Tongue (tissue), 3 donors: ENCODE measurements at places on chromosomes 7 and 10. TPM values are rescaled to one million over a fixed set of nuclear protein-coding genes. Genes with fewer than 3 reads are reported as not detected.
A peak's percentile ranks its signal among the peaks of the same experiment; 100 is the strongest.

DNA sequence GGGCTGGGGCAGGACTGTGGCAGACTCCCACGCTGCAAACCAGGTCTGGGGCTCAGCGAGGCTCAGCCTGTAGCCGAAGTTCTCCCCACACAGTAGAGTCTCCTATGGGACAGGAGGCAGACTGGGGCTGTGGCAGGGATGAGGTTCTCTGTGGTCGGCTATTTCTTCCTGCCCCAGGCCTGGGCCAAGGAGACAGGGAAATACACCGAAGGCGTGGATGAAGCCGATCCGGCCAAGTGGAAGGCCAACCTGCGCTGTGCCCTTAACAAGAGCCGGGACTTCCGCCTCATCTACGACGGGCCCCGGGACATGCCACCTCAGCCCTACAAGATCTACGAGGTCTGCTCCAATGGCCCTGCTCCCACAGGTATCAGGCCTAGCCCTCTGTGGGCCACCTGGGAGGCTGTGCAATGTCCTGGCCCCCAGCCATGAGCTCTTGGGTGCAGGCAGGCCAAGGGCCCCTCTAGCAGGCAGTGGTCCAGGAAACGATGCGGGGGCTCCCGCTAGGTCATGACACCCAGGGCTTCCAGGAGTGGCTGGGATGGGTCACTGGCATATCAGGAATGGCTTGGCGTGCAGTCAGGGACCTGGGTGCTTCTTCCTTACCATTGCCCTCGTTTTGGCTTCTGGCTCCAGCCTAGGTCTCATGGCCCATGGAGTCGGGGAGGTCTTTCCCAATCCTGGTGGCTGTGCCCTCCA lies 8.1 kb downstream of the IRF5 start:
- DNase-seq, result no peak

GRCh38 chr7:1366801-1367405 lies 92.4 kb downstream of the MICALL2 start:
- DNase-seq, result no peak

The EGR2 gene
- total RNA-seq, result 1.6 TPM

The FAM241B gene
- total RNA-seq, result 1.0 TPM

DNA sequence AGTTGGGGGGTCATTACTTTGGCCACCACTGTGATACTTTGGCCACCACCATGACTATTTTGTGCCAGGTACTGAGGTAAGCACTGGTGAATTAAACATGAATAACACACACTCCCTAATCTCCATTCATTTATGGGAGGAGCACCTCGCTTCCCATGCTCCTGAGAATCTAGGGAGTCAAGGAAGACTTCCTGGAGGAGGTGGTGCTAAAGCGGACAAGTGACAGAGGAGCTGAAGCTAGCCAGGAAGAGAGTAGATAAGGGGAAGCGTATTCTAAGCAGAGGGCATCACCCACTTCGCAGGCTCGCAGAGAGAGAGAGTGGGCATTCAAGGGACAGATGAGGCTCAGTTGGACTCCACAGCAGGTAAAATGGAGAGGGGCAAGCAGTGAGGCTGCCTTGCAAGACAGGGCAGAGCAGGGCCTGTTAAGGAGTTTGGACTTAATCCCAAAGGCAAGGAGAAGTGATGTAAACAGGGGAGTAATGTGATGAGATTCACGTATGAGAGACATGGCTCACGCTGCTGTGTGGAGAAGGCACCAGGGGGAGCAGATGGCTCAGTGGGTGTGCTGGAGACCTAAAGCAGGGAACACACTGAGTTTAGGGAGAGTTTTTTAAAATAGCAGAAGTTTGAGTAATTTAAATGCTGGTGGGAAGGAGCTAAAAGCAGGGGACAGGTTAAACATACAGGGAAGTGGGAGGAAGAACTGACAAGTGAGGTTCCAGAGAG lies 21.3 kb upstream of the TMEM248 start:
- no peak for DNase-seq

The PDK4 gene
- 48.6 TPM for total RNA-seq

The NKX6-2 gene
- total RNA-seq, result not detected

GRCh38 chr7:107687656-107688055 lies 27.0 kb downstream of the SLC26A4 start:
- DNase-seq, result no peak

DNA sequence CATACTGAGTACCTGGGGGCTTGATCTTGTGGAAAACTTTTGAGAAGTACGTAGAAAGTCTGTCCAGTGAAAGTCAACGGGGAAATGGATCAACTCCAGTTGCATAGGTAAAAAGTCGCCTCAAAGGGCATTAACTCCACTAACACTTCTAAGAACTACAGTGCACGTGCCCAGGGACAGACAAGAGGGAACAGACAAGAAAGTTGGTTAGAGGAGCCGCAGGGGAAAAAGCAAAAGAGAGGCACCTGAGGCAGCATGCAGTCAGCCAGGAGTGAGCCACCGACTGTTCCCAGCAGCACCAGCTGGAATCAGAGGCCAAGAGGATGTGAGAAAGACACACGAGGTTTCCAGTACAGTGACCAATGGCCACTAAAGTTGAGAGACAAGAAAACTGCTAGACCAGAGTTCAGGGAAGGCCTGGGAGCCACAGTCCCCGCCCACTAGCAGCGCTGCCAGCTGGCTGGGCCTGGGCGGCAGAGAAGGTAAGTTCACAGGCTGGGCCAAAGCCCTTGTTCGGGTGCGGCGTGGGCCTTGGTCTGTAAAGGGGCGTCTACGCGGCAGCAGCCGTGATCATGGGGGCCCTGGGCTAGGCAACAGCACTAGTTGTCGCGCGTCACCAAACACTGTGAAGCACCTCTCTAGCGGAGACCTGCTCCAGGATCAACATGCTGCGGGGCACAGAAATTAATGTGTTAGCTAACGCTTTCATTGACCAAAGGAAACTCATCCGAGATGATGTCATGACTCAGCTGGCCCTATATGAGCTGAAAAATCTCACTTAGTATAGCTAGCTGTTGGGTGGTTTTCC lies 14.0 kb downstream of the ITGB1 start:
- DNase-seq, result no peak

GRCh38 chr7:3067193-3067592 lies 23.5 kb upstream of the CARD11 start:
- DNase-seq, result no peak

The FAS gene
- 31.9 TPM for total RNA-seq

DNA sequence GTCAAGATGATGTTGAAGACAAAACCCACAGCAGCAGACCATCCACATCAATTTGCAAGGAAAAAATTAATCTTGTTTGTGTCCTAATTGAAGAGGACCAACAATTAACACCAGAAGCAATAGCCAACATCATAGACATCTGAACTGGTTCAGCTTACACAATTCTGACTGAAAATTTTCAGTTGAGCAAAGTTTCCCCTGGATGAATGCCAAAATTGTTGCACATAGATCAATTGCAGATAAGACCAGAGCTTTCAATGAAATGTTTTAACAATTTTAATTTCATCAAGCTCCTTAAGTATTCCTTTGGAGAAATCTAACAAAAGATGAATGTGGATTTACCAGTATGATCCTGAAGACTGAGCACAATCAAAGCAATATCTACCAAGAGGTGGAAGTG lies 168.6 kb downstream of the CTNNA3 start:
- DNase-seq, result no peak

DNA sequence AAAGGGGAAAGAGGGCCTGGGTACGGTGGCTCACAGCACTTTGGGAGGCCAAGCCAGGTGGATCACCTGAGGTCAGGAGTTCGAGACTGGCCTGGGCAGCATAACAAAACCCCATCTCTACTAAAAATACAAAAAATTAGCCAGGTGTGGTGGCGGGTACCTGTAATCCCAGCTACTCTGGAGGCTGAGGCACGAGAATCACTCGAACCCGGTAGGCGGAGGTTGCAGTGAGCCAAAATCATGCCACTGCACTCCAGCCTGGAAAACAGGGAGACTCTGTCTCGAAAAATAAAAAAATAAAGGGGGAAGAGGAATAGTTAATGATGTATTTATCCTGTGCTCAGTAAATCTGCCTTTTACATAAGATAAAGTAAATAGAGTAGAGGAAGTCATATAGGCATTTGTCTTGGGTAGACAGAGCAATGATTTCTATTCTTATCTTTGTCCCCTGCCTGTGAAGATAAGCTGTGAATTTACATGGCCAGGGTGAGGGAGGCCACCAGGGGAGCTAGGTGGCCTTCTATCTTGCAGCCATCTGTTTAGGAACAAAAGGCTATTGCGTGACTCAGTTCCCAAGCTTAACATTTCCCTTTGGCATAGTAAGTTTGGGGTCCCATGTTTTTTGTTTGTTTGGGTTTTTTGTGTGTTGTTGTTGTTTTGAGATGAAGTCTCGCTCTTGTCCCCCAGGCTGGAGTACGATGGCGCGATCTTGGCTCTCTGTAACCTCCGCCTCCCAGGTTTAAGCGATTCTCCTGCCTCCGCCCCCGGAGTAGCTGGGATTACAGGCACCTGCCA lies 73.2 kb upstream of the GTF2I start:
- DNase-seq, result no peak

DNA sequence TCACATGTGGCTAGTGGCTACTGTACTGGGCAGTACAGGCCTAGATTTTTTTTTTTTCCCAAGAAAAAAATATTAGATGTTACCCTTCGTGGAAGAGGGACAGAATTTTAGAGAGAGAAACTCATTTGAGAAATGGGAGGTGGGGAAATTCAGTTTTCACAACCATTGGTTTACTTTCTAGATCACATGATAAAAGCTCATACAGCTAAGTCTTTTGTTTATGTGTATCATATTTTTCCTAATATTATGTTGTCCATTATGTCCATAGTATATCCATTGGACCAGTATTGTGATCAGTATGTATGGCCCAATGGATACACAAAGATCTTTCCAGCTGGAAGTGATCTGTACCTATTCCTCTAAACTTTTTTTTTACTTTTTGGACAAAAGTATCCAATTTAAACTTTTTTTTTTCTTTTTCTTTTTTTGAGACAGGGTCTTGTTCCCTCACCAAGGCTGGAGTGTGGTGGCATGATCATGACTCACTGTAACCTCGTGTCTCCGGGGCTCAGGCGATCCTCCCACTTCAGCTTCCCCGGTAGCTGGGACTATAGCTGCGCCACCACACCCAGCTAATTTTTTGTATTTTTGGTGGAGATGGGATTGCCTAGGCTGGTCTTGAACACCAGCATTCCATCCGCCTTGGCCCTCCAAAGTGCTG lies 4.1 kb downstream of the CALU start:
- no peak for DNase-seq

DNA sequence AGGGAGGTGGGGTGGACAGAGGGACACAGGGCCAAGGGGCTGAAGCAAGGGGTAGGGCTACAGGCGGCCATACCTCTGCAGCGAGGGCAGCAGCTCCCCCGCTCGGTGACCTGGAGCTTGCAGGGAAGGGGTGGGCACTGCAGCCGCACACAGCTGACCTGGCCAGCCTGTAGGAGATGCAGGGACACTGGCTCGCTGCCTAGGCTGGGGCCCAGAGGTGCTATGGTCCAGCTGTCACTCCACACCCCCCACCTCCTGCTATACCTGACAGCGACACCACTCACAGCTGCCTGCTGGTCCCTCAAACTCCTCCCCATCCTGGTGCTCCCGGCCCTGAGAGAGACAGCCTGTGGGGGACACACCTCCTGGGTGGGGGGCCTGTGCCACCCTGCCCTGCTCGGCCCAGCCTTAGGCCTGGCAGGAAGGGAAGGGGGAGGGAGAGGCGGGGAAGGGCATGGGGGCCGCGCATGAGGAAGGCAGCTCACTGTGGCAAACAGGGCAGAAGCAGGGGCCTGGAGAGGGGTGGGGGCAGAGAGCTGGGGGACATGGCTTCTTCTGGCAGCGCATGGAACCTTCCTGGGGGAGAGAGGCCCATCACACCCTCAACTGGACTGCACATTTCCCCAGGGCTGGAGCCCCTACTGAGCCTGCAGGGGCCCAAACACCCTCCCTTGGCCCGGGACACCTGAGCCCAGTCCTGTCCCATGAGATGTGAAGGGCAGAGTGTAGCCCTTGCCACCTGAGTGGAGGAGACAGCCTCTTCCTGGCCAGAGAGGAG lies 23.9 kb downstream of the ATP6V1F start:
- DNase-seq, result no peak

The SUN3 gene
- not detected for total RNA-seq

The CALCR gene
- total RNA-seq, result 7.0 TPM

The CUZD1 gene
- 0.31 TPM for total RNA-seq

- DNase-seq, result peak; percentile 18
These were observed 80.2 kb upstream of the NFE2L3 start for GRCh38 chr7:26071622-26072456.

DNA sequence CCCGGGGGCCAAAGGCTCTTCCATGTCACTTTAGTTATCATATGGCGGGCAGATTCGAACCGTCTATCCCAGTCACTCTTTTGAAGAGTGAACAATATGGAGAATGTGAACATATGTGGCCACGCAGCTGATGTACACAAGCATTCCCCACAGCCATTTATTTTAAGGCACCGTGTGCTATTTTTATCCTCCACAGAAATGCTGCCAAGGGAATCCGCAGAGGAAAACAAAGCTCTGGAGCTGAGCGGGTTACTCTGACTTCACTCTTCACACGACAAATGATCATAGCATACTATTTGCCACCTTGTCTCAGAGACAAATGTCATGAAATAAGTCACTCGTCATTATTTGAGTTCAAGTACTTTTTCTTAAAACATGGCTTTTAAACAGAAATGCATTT lies 100.3 kb downstream of the CTBP2 start:
- DNase-seq, result peak; percentile 80

DNA sequence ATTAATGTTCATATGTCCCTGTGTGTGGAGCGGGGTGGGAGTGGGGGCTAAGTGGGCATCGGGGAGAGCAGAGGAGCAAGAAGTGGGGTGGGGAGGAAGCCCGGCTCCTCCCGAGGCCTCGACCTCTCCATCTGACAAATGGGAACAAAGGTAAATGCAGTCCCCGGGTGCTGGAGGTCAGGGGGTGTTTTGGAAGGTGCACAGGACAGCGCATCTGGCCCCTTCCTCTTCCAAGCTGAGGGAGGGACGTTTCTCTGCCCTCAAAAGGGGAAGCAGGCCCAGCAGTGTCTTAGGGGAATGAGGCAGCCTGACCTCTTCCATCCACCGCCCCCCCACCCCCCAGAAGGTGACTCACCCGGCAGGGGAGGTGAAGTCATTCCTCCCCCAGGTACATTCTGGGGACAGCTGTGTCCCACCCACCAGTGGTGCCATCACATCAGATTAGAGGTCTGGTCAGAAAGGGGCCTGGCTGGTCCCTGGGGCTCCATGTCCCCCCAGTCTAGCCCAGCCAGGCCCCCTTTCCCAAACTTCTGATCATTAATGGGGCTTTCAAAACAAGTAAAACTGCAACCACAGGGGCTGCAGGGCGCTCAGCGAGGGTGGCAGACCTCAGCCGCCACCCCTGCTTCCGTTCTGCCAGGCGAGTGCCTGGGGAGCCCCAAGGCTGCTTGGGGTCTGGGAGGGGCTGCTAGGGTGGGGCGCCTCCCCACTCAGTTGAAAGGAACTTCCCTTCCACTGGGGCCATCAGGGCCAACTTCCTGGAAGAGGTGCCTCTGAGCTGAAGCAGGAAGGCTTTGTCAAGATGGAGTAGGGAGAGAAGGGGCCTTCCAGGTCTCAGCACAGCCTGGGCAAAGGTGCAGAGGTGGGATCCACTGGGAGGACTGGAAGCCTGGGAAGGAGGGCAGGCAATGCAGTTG lies 10.8 kb downstream of the LFNG start:
- DNase-seq, result no peak

- DNase-seq, result no peak
These were observed 3.7 kb downstream of the ANXA11 start for GRCh38 chr10:80201608-80202141.
